ENCODE measurements at places on chromosomes 1 and 21. TPM values are rescaled to one million over a fixed set of nuclear protein-coding genes. Genes with fewer than 3 reads are reported as not detected.

Gene TEDDM1
- polyA plus RNA-seq = not detected

Gene G0S2
- polyA plus RNA-seq = 94.9 TPM

Gene NOS1AP
- polyA plus RNA-seq = 0.92 TPM

Gene SPRR2F
- polyA plus RNA-seq = not detected

Gene LCE3E
- polyA plus RNA-seq = not detected

Gene SLC44A5
- 0.77 TPM for polyA plus RNA-seq

Gene PTAFR
- polyA plus RNA-seq = 5.3 TPM

Gene HSF2BP
- 0.37 TPM for polyA plus RNA-seq

Gene HENMT1
- 4.7 TPM for polyA plus RNA-seq

Gene SPEN
- polyA plus RNA-seq = 31.8 TPM

Gene DENND2C
- 1.9 TPM for polyA plus RNA-seq

Gene CHODL
- polyA plus RNA-seq = 1.4 TPM

Gene NTNG1
- 12.1 TPM for polyA plus RNA-seq

All from urinary bladder (tissue), 4 donors.